DMS 273 treated with DMSO at 0.1 percent for 48 hours (cell line): ENCODE measurements at places on chromosomes 7 and 10.

DNA sequence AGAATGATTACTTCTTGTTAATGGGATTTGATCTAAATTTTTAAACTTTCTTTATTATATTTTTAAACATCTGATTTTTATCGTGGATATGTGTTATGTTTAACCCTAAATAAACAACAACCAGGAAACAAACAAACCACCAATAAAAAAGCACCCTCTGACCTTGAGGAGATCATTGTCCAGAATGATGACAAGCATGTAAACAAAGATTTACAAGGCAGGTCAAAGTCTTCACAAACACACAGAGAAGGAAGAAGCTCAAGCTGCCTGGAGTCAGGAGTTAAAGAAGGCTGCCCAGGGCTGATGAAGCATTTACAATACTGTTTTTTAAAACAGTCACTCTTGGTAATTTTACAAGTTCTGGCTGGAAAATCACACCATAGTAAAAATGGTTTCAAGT is 31.0 kb upstream of the EGFR start:
- DNase-seq, result no peak

GRCh38 chr7:44750424-44750823 is 1.8 kb downstream of the ZMIZ2 start:
- DNase-seq, result no peak

- DNase-seq, result no peak
These were observed 37.4 kb upstream of the ADGRA1 start for GRCh38 chr10:133050371-133050770.

GRCh38 chr7:141221007-141221612 is 147.2 kb downstream of the TMEM178B start:
- no peak for DNase-seq
